ENCODE measurements at places on chromosomes 16 and 17. TPM values are rescaled to one million over a fixed set of nuclear protein-coding genes. Genes with fewer than 3 reads are reported as not detected.

OTOA gene
- total RNA-seq = 0.22 TPM

GNG13 gene
- total RNA-seq = 3.8 TPM

PLA2G10 gene
- total RNA-seq = not detected

MAP2K3 gene
- 15.3 TPM for total RNA-seq

WFDC1 gene
- total RNA-seq = 46.3 TPM

SSTR5 gene
- total RNA-seq = 2.4 TPM

RTN4RL1 gene
- 18.1 TPM for total RNA-seq

BAIAP3 gene
- total RNA-seq = 9.3 TPM

LPO gene
- 0.44 TPM for total RNA-seq

TIMP2 gene
- total RNA-seq = 119 TPM

GAS2L2 gene
- 0.33 TPM for total RNA-seq

RABEP1 gene
- total RNA-seq = 89.4 TPM

MFSD6L gene
- total RNA-seq = 0.44 TPM

DNAI2 gene
- total RNA-seq = 0.44 TPM

SLC13A2 gene
- 1.3 TPM for total RNA-seq

KRTAP4-12 gene
- total RNA-seq = not detected

DNASE1L2 gene
- 1.2 TPM for total RNA-seq

KRT27 gene
- total RNA-seq = 0.22 TPM

GNGT2 gene
- total RNA-seq = 134 TPM

MARVELD3 gene
- 1.9 TPM for total RNA-seq

IRX5 gene
- 19.3 TPM for total RNA-seq

CDH3 gene
- 24.2 TPM for total RNA-seq

LRRC37A gene
- total RNA-seq = 5.1 TPM

RPAIN gene
- 83.3 TPM for total RNA-seq

GCSH gene
- total RNA-seq = 34.5 TPM

SLFN14 gene
- total RNA-seq = 1.0 TPM

SPNS2 gene
- 22.5 TPM for total RNA-seq

SLC38A8 gene
- total RNA-seq = 6.6 TPM

LGALS9C gene
- total RNA-seq = not detected

PTGES3L gene
- total RNA-seq = 4.0 TPM

IL17C gene
- total RNA-seq = not detected

DOC2B gene
- 34.4 TPM for total RNA-seq

MT1G gene
- not detected for total RNA-seq

Data from camera-type eye (tissue), 1 donor.